ENCODE measurements at places on chromosomes 2 and 18.

DNA sequence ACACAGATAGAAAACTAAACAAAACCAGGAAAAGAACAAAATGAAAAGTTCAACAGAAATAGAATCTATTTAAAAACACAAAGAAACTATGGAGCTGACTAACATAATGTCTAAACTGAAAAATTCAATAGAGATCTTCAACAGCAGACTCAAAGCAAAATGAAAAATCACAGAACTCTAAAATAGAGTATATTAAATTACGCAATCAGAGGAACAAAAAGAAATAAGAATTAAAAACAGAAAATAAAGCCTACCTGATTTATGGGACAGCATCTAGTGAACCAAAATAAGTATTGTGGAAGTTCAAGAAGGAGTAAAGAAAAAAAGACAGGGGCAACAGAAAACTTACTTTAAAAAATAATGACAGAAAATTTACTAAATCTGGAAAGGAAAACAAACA is 152.1 kb upstream of the GALNT5 start:
- DNase-seq: no peak

- no peak for DNase-seq
Observed at GRCh38 chr2:19776941-19777514, 124.8 kb downstream of the TTC32 start.

DNA sequence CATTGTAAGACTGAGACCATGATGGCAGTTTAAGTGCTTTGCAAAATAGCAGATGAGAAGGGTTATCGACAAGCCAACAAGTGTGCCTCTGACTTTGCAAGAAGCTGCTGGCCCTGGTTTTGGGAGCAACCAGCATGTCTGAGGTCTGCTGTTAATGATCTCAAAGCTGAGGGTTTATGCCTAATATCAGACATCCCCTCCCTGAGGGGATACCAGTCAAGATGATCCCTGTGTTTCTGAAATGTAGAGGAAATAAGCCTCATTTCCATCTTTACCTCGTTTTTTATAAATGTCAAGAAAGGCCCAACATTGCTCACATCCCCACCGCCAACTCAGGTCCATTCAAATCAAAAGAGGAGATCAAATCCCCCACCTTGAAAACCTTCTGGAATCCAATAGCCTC is 120.6 kb downstream of the MYCN start:
- no peak for DNase-seq

- peak; percentile 57 for DNase-seq
Observed at GRCh38 chr2:219059725-219060682, 717 bp downstream of the IHH start.

DNA sequence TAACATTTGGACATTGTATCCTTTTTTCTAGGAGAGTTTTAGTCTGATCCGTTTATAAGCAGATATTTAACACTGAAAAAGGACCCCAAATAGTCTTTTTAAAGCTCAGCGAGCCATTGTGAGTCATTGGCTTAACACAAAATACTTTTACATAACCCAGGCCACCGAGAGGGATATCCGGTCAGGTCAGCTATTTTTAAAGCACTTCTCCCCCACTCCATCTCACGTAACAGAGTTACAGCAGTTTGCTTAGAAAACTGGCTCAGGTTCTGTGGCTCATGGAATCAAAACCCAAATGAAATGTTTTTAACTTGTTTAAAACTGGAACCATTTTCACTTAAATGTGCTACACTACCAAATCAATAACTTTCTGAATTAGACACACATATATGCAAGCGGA is 23.9 kb downstream of the COL4A3 start:
- DNase-seq: no peak

- DNase-seq: no peak
Observed at GRCh38 chr2:17816396-17817245, at the start of gene MSGN1. Gene MSGN1 (plus strand): TSS chr2:17816460. CDS start chr2:17816519, 59 bp downstream.

DNA sequence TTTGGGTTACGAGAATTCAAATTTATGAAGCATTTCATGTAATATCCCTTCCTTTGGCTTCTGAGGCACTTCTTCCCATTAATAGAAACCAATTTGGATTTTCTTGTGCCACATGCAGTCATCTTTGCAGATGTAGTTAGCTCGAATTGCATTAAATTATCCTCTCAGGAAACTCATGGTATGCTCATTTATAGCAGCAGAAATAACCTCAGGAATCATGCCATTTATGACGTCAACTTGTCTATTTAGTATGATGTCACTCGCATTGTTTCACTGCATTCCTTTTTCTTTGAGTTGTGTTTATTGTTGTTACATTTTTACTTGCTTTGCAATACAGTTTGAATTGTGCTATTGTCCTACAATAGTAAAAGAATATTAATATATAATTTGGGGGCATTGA is 163.8 kb downstream of the RBM43 start:
- no peak for DNase-seq

All from retina (tissue), 1 donor.